ENCODE measurements at places on chromosomes 3 and 15. TPM values are rescaled to one million over a fixed set of nuclear protein-coding genes. Genes with fewer than 3 reads are reported as not detected.

Gene SH3GL3
- not detected for polyA plus RNA-seq

Gene CELF6
- polyA plus RNA-seq = not detected

Gene ADCY5
- polyA plus RNA-seq = 0.09 TPM

- no peak for DNase-seq
Observed at GRCh38 chr3:23330568-23330967, 127.4 kb downstream of the UBE2E2 start.

GRCh38 chr3:178823591-178824246, 247.9 kb downstream of the ZMAT3 start:
- no peak for DNase-seq

- DNase-seq = no peak
Observed at GRCh38 chr3:190012314-190012782, 108.3 kb downstream of the P3H2 start.

- DNase-seq = no peak
Observed at GRCh38 chr15:22890296-22890695, 51.8 kb downstream of the NIPA2 start.

GRCh38 chr15:92901995-92902394, 1.9 kb downstream of the CHD2 start:
- DNase-seq = no peak

DNA sequence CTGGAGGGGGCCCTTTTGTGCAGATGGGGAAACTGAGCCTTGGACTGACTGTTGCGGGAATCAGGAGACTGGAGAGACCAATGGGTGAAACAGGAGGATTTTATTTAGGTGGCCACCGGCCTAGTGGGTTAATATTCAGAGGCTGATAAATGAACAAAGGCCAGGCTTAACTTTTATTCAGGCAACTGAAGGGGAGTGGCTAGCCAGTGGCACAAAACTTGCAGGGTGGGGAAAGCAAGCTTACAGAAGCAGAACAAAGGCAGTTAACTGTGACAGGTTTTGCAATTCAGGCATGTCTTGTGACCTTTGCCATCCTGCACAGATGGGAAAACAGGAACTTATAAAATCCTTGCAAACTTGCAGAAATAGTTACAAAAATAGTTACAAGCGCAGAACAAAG, 24.9 kb upstream of the ACAD9 start:
- no peak for DNase-seq

GRCh38 chr3:67388738-67389137, 265.7 kb downstream of the SUCLG2 start:
- DNase-seq = no peak

DNA sequence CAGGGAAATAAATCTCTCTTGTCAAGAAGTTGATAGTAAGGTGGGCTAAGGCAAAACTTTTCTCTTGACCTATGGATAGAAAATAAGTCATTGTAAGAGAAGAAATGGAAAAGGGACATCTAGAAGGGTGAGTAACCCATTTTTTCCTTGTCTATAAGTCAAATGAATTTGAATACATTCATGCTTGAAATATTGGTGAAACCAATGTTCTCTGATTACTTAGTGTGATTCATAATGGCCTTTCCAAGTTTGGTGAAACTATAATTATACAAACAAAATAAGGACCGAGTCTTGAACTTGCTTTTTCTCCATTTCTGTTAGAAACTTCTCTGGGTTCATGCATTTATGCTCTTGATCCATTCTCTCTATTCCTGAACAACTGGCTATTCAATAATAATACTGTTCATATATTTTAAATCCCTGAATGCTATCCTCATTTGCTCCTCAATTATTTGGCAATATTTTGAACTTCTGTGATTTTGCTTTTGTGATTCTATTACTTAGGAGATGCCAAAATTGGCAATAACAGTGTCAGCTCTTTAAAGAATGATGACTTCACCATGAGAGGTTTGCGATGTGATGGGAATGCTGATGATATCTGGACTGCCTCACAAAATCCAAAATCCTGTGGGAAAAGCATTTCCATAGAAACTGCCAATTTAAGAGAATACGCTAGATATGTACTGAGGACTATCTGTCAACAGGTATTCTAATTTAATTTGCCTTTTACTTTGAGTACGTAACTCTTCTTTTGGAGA, 12.3 kb downstream of the P2RY12 start:
- DNase-seq = no peak

GRCh38 chr15:29451201-29451781, 181.7 kb upstream of the NSMCE3 start:
- DNase-seq = no peak

DNA sequence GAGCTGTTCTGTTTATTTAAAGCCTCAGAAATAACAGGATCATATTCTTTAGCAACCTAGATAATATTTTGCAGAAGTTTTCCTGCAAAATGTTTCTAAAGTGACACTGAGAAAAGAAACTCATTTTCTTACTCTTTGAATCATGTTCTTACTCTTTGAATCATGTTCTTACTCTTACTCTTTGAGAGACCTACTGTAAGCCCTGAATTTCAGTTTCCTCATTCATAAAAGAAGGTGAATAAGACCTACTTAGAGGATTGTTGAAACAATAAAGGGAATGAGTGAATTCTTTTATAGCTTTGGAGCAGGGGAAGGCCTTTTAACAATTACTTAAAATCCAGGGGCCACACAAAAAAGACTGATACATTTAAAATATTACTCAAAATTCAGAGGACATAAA, 221.7 kb upstream of the CMC1 start:
- no peak for DNase-seq

DNA sequence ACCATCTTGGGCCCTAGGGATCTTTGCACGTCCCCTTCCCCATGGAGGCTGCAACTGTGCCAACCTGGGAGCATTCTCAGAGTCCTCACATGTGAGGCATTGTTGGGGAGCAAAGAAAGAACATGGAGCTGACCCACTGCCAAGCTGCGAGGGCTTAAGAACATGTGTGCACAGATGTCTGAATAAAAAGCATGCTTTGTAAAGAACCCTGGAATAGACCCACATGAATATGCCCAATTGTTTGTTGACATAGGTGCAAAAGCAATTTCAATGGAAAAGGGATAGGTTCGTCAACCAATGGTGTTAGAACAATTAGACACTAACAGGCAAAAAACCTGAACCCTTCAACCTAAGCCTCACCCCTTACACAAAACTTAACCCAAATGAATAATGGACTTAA, 9.3 kb downstream of the PGPEP1L start:
- DNase-seq = no peak

GRCh38 chr15:75153565-75154276, 48.0 kb upstream of the C15orf39 start:
- no peak for DNase-seq
